Amniotic epithelial cell (primary cell): ENCODE measurements at places on chromosomes 4 and X.

DNA sequence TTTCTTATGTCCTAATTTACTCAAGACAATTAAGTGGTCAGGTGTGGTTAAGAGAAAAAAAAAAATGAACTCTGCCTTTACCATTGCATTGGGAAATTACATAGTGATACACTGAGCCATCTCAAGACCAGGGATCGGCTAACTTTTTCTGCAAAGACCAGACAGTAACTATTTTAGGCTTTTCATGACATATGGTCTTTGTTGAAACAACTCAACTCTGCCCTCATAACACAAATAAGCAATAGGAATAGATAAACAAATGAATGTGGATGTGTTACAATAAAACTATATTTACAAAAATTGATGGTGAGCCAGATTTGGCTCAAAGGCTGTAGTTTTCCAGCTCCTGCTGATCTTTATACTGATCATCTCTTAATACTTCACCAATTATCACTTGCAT lies 632.6 kb upstream of the INTU start:
- DNase-seq, result no peak

DNA sequence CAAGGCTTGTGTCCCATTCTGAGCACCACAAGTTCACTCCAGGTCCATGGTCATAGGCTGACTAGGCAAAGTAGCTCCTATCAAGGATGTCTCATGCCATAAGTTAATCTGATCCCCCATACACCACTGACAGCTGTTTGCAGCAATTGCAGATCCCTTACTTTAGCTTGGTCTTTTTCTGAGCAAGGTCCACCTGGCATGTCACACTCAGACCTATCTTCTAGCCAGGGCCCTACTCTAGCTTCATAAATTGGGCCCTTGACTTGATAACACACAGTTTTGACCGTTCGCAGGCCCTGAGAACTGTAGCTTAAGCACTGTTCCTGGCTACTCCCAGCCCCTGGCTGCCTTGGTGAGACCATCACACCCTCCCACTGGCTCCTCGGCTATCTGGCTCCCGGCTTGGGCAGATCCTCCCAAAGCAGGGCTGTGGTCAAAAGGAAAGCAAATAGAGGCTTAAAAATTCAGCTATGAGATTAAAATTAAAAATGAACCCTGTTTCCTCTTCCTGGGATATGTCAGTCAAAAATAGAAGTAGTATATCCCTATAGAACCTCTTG lies 427.4 kb downstream of the RAB28 start:
- no peak for DNase-seq

DNA sequence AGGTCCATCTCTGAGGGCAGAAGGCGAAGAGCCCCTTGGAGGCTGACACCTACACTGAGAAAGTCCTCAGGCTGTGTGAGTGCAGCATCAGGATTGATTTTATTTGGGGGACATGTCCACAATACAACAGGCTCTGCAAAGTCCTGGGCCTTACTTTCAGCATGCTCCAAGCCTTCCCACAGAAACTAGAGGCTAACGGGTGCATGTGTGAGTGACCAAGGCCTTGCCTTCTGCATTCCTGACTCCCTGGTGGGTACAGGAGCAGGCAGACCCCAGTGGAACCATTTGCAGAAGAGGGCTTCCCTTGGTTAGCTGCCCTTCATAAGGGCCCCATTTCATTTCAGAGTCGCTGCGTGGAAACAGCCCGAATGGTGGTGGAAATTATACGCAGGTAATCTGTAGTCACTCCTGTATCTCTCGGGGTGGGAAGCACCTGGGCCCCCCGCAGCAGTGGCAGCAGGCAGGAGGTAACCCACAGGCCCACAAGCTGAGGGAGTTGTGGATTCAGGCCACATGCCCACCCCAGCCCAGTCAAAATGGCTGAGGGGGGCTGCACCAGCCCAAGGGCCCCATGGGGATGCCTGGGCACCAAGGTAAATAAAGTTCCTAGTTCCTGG lies 37.7 kb downstream of the NSG1 start:
- no peak for DNase-seq

GRCh38 chr4:11471618-11472017 lies 42.9 kb upstream of the HS3ST1 start:
- DNase-seq, result no peak

GRCh38 chr4:106424426-106424825 lies 55.8 kb upstream of the GIMD1 start:
- no peak for DNase-seq

GRCh38 chr4:138291431-138291830 lies 49.3 kb upstream of the SLC7A11 start:
- DNase-seq, result no peak

DNA sequence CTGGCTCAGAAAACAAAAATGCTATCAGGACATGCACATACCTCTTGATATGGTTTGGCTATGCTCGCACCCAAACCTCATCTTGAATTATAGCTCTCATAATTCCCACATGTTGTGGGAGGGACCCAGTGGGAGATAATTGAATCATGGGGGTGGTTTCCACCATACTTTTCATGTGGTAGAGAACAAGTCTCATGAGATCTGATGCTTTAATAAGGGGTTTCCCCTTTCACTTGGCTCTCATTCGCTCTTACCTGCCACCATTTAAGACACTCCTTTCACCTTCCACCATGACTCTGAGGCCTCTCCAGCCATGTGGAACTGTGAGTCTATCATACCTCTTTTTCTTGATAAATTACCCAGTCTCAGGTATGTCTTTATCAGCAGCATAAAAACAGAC lies 958.6 kb downstream of the TRAM1L1 start:
- DNase-seq, result no peak

- DNase-seq, result no peak
Measured at GRCh38 chrX:74505437-74505836, 84.1 kb downstream of the SLC16A2 start.

GRCh38 chr4:184099000-184099399 lies 118.7 kb downstream of the ENPP6 start:
- no peak for DNase-seq

GRCh38 chr4:22987870-22988269 lies 295.1 kb downstream of the GBA3 start:
- DNase-seq, result no peak

GRCh38 chr4:185469580-185470154 lies 1.9 kb downstream of the CCDC110 start:
- no peak for DNase-seq

GRCh38 chr4:107721436-107722100 lies 1.5 kb upstream of the PAPSS1 start:
- no peak for DNase-seq

GRCh38 chr4:186144198-186144945 lies 39.9 kb downstream of the FAM149A start:
- DNase-seq, result peak; percentile 31

DNA sequence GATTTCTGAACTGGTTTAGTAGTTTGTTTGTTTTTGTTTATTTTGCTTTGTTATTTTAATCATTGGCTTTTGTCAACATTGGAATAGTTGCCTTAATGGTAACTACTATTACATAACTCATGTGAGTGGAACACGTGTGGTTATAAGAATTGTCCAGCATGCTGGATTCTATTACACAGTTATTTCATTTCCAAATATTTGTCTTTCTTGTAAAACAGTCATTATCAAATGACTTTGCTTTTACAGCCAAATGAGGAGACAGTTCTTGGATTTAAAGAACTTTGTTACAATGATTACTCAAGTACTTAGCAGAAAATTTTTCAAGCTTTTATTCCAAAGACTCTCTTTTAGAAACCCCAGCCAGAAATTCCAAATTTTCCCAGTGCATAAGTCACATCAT lies 516.1 kb upstream of the MAGEB2 start:
- no peak for DNase-seq

DNA sequence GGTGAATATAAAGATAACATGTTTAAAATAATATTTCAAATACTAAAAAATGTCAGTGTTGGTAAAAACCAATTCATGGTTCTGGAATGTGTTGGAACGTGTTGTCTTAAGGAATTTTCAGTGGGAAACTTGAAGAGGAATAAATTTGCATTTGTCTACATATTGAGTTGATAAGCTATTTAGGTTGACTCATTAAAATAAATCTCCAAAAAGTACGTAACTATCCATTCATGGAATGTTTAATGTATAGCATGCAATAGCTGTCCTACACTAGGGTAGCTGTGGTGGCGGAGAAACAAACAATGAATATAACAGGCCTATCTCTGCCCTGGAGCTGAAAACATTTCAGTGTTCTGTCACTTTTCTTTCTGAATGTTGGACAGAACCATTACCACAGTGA lies 20.3 kb downstream of the SHISA3 start:
- DNase-seq, result no peak

DNA sequence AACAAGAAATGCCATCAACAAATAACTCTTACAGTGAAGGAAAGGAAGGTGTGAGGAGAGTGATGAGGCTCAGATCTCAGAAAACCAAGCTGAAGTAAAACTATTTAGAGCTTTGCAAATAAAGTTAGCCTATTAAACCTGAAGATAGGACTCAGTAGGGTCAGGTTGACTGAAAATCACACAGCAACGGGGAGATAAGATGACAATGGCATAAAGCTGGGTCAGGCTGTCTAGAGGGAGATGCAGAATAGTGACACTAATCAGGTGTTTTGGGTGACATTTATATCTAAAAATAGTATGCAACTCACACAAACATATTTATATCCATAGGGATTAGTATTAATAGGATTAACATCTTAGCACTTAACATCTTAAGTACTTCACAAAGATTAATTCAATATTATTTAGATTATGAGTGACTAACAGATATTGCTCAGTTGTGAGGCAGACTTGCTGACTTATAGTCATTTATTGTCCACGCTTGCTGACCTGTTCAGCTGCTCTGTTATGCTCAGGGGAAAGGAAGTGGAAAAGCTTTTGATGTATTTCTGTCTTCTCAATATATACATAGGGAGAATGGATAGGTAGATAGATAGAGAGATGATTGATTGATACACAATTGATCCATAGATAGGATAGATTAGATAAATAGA lies 130.7 kb upstream of the GUCY1A1 start:
- no peak for DNase-seq

GRCh38 chr4:24810871-24811631 lies 15.7 kb downstream of the SOD3 start:
- DNase-seq, result no peak

GRCh38 chr4:74431113-74431826 lies 13.7 kb upstream of the AREG start:
- DNase-seq, result peak; percentile 97

GRCh38 chr4:78799551-78800495 lies 23.7 kb downstream of the BMP2K start:
- no peak for DNase-seq

- peak; percentile 80 for DNase-seq
Measured at GRCh38 chr4:19961091-19961490, 290.6 kb upstream of the SLIT2 start.

- no peak for DNase-seq
Measured at GRCh38 chr4:20356565-20356964, 104.9 kb downstream of the SLIT2 start.

- DNase-seq, result peak; percentile 73
Measured at GRCh38 chr4:141657550-141658250, 21.3 kb downstream of the IL15 start.

DNA sequence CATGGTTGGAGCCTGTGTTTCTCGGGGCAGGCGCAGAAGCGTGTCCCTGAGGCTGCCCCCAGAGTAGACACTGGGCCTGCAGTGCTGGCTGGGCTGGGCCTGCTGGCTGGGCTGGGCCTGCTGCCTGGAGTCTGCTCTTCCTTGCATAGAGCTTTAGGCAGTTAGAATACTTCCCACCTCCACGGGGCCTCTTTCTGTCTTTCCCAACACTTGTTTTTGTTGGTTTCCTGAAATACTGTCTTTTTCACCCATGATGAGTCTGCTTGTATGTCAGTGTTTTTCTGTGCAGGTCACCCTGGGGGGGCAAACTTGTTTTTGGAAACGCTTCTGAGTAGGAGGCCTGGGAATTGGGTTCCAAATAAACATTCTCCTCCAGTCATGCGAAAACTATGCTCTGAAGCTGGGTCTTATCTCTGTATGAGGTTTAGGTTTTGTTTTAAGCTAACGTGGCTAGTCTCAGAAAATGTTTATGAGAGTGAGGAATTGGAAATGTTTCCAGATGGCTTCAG lies 32.2 kb downstream of the TRMT44 start:
- peak; percentile 100 for DNase-seq

GRCh38 chr4:124206779-124207605 lies 505.5 kb downstream of the ANKRD50 start:
- DNase-seq, result peak; percentile 82

GRCh38 chr4:188779581-188779980 lies 640.3 kb downstream of the TRIML1 start:
- DNase-seq, result peak; percentile 9

- peak; percentile 31 for DNase-seq
Measured at GRCh38 chrX:52424656-52425055, 55.8 kb downstream of the XAGE2 start.

GRCh38 chrX:74363914-74364313 lies 57.4 kb upstream of the SLC16A2 start:
- DNase-seq, result no peak

DNA sequence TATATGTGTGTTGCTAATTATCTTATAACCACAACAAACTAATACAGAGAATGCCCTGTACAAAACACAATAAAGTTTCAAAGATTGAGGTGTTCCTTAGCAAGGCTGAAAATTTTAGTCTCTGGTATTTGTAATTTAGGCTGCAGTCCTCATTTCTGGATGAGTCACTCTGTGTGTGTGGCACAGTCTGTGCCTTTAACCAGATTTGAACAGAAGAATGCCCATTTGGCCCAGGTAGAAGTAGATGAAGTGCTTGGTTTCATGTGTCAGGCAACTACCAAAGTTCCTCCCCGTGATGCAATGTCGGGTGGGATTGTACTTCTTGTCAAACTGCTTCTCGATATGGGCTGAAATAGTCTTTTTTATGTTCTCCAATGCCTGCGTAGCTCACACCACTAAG lies 91.6 kb upstream of the H2AZ1 start:
- DNase-seq, result peak; percentile 8

DNA sequence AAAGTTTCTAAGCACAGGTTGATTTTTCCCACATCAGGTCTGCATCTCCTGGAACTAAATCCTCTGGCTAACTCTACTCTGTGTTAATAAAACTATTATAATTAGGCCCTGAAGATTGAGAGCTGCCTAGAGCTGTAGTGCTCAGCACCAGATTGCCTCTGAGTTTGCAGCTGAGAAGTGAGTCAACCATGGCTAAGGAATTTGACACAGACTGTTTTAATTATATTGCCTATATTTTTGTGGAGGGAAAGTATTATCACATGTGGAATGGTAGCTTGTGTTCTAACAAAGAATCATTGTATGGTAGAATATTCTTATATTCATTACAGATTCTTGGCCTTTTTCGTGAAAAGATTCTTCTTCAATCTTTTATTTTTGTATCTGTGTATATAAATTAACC lies 1907.6 kb upstream of the TENM3 start:
- no peak for DNase-seq

DNA sequence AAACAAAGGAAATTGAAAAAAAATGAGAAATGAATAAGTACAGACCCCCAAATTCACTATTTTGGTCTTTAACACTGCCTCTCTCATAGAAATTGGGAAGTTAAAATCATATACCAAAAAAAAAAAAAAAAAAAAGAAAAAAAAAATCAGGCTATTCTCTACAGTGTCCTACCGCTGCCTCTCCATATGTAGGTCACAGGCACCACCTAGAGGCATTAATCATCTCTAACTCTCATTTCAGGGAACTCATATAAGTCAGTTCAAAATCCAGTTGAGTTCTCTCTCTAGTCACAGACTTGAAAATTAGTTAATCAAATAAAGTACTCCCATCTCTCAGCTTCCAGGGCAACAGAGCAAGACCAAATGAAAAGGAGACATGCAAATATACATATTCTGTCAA lies 47.9 kb downstream of the COX18 start:
- peak; percentile 43 for DNase-seq
